ENCODE measurements at places on chromosomes 5 and 9.

GRCh38 chr9:89993678-89994630 is 389.1 kb downstream of the GADD45G start:
- peaks cover 19% of the 10 kb centered on the region for H3K4me1 ChIP-seq
- no peaks in the 10 kb centered on the region for H3K36me3 ChIP-seq
- no peak overlapping the region for H3K4me3 ChIP-seq
- H3K27me3 ChIP-seq, result no peaks in the 10 kb centered on the region
- peak; percentile 77 for DNase-seq

GRCh38 chr9:105858006-105858690 is 163.8 kb downstream of the TMEM38B start:
- H3K4me1 ChIP-seq, result no peaks in the 10 kb centered on the region
- peaks cover 4% of the 10 kb centered on the region for H3K27me3 ChIP-seq
- DNase-seq, result no peak
- no peak overlapping the region for H3K27ac ChIP-seq
- no peak overlapping the region for H3K4me3 ChIP-seq
- no peaks in the 10 kb centered on the region for H3K36me3 ChIP-seq

DNA sequence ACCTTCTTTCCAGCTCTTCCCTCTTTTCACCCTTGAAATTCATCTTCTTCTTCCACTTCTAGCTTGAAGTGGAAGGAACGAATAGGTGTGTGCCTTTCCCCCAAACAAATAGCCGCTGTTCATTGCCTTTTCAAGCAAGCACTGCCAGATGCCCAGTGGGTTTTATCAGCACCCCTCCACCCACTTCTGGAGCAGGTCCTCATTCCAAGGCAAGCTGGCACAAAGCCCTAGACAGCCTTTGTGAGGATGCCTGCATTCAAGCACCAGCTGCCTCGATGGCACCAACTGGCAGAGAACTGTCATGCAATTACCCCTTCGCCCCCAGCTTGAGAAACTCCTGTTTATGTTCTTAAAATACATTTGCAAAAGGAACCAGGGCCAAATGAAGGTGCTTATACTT is 36.5 kb downstream of the SERINC5 start:
- no peak for DNase-seq
- no peak overlapping the region for H3K27ac ChIP-seq
- peaks cover 55% of the 10 kb centered on the region for H3K36me3 ChIP-seq
- no peaks in the 10 kb centered on the region for H3K27me3 ChIP-seq

GRCh38 chr5:42545038-42545437 is 121.8 kb downstream of the GHR start:
- H3K36me3 ChIP-seq, result no peaks in the 10 kb centered on the region
- H3K27ac ChIP-seq, result no peak overlapping the region
- no peaks in the 10 kb centered on the region for H3K4me1 ChIP-seq
- DNase-seq, result no peak

GRCh38 chr5:74956278-74956677 is 90.1 kb upstream of the FAM169A start:
- H3K4me3 ChIP-seq, result peak overlapping the region; percentile 59
- no peaks in the 10 kb centered on the region for H3K36me3 ChIP-seq
- peaks cover 18% of the 10 kb centered on the region for H3K4me1 ChIP-seq
- no peak overlapping the region for H3K27ac ChIP-seq
- H3K27me3 ChIP-seq, result no peaks in the 10 kb centered on the region

DNA sequence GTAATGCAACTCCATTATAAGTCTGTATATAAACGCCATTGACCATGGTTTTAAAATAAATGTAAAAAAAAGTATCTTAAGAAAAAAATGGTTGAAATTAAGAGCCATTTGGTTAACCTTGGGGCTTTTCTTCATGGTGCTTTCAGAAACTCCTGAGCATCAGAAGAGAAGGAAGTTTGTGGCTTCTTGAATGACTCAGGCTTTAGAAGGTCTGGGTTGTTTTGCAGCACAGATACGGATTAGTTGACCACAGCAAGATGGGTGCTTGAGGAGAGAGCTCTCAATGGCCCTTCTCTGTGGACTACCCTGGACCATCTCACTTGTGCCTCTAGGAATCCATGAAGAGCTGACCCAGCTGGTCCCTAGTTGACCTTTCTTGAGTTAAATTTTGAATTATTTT is 189.5 kb downstream of the TMEM38B start:
- no peak for DNase-seq
- H3K4me1 ChIP-seq, result peaks cover 11% of the 10 kb centered on the region
- H3K4me3 ChIP-seq, result no peak overlapping the region
- no peaks in the 10 kb centered on the region for H3K27me3 ChIP-seq
- H3K36me3 ChIP-seq, result no peaks in the 10 kb centered on the region

All from endodermal cell (in vitro differentiated cells).